ENCODE measurements at places on chromosomes 6 and 20.

DNA sequence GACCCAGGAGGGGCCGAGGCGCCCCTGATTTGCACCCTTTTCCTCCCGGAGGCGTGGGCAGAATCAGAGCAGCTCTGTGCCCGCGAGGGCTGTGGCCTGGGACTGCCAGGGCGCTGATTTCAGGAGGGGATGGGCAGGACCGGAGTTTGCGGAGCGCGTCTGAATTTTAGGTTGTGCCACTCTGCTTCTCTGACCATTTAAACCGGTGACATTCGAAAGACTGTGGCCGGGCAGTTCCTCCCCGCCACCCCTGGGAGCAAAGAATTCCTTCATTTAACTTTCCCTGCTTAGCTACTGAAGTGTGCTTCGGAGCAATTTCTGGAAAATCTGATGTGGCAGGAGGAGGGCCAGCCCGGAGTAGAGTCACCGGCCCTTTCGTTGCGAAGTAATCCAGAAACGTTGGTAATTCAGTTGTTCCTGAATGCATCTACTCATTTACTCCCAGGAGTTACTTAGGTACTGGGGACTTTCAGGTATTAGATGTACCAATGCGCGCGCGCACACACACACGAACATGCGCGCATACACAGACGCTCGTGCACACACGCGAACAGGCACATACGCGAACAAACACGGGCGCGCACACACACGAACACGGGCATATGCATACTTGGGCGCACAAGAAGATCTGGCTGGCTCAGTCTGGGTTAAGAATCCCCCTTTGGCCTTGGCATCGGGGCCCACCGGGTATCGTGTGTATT, 568 bp downstream of the CCDC170 start:
- no peak for DNase-seq

DNA sequence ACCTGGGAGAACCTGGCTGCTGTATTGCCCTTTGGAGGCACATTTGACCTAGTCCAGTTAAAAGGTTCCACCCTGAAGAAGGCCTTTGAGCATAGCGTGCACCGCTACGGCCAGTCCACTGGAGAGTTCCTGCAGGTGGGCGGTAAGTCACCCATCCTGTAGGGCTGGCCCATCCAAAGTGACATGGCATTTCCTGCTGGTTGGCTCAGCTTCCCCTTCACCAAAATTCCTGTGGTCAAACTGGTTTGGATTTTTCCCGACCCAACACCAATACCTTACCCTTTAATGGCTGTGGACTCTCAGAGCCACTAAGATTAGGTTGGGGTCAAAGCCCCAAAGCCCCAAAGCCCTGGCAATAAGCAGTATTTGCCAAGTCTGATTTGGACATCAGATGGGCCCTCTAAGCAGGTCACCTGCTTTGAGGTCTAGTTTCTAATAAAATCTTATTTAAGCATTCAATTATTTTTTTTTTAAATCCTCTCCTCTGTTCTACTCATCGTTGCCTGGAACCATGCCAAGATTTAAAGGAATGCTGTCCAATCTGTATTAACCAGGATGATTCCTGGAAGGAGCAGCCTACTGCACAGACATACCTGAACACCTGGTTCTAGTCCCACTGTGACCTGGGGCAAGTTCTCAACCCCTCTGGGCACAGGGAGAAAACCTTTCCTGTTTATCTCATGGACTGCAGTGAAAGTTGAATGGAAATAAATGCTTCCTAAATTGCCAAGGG, 40.8 kb downstream of the NT5E start:
- DNase-seq = no peak

- DNase-seq = no peak
Observed at GRCh38 chr6:53038141-53038540, 27.1 kb upstream of the FBXO9 start.

- no peak for DNase-seq
Observed at GRCh38 chr6:169370666-169371343, 117.2 kb upstream of the THBS2 start.

DNA sequence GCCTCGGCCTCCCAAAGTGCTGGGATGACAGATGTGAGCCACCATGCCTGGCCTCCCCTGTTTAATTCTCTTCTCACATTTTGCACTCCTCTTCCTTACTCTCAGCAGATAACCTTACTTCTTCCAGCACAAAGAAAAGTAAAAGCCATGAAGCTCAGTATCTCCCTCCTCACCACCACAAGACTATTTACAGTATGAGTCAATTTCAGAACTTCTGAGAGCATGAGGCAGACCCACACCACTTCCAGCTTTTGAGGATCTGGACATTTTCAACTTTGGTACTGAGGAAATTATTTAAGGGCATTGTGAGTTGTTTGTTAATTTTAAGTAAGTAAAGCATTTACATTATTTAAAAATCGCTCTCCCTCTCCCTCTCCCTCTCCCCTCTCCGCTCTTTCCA, 8.0 kb upstream of the SNX3 start:
- DNase-seq = no peak

GRCh38 chr6:135230711-135231468, 49.8 kb downstream of the MYB start:
- no peak for DNase-seq

- peak; percentile 92 for DNase-seq
Observed at GRCh38 chr6:20534295-20535262, at the start of gene CDKAL1. Gene CDKAL1, plus strand, starts transcription at chr6:20534457. Its CDS starts 11,894 bp downstream, at chr6:20546351.

DNA sequence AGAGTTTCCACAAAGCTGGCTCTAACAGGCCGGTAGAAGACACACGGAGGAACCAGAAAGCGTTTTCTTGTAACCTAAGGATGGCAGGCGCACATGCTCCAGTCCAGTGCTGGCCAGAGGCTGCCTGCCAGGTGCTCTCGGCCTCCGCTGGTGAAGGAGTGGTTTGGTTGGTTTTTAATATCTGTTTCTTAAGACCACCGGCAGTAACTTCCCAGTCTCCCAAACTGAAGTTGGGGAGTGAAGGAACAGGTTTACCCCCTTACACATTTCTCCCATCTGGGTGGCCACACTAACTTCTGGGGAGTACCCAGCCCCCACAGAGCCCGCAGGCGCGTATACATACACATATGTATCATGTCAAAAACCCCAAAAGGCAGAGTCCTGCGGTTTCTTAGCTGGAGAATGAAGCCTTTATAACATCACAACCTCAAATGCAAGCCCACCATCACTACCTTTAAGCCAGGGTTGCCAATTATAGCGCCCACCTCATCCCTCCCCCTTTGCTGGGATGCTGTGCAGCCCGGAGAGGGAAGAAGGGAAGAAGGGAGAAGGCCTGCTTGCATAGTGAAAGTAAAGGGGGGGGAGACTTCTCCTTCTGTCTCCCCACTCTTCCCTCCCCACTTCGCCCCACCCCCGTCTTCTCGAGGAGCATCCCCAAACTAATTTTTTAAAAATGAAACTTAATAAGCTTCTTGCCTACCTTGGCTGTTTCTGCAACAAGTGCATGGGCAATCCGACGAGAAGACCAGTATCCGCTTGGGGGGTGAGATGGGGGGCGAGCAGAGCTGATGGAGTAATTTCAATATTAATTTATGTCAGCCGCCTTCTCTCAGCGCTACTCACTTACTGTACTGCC, 1.0 kb downstream of the TRERF1 start:
- DNase-seq = peak; percentile 28

DNA sequence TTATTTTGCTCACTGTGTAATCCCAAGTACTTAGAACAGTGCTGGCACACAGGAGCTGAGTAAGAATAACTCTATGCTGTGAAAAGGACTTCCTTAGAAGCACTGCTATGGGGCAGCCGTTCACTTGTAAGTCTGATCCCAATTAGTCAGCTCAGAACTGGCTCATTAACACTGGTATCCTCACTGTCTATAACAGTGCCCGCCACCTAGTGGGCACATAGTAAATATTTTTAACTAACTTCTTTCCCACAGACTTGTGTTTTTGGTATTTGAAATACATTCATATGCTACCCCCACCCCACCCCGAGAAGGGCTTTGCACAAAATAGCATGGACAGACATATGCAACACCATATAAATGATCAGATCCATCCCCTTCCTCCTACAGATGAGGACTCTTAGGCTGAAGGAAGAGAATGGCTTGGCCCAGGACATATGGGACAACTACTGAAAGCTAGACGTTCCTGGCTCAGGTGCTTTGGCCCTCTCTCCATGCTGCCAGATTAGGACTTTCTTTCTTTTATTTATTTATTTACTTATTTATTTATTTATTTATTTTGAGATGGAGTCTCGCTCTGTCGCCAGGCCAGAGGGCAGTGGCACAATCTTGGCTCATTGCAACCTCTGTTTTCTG, 47.1 kb downstream of the DST start:
- peak; percentile 53 for DNase-seq

GRCh38 chr20:33843854-33844253, 32.7 kb downstream of the CHMP4B start:
- peak; percentile 22 for DNase-seq

GRCh38 chr6:48423640-48424365, 312.8 kb upstream of the PTCHD4 start:
- DNase-seq = no peak

GRCh38 chr6:40336940-40337760, 250.0 kb downstream of the LRFN2 start:
- no peak for DNase-seq

- DNase-seq = no peak
Observed at GRCh38 chr6:19905584-19905983, 68.4 kb downstream of the ID4 start.

GRCh38 chr6:15430931-15431405, 185.1 kb downstream of the JARID2 start:
- DNase-seq = no peak

- DNase-seq = no peak
Observed at GRCh38 chr6:125597411-125598253, 151.8 kb upstream of the HEY2 start.

- no peak for DNase-seq
Observed at GRCh38 chr6:147126618-147127022, 77.6 kb upstream of the STXBP5 start.

DNA sequence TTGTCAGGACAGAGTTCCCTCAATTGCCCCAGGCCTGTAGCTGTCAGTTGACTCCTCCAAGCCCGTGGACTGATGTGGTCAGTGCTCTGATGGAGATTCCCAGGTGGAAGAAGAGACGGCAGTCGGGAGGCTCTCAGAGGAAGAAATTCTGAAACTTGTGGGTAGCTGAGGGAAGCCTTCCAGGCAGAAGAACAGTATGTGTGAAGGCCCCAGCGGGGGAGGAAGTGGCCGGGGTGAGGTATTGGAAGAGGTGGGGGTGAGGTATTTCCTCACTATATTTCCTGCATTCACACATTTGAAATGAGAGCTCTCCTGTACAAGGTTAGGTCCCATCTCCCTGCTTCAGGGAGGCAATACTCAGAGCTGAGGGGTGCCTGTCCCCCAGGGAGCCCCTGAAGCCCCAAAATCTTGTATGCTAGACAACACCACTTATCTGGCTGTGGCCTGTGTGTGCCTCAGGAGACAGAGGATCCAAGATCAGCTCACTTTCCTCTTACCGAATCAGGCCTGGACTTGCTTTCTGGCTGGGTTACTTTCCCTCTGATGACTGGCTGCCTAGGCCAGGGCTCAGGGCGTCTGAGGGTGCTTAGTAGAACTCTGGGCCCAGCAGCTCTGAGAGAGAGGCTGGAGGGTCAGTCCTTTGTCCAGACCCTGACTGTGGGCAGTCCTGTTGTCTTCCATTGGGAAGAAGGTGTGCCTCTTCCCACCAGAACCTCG, 49.3 kb upstream of the MYL9 start:
- no peak for DNase-seq

- no peak for DNase-seq
Observed at GRCh38 chr6:18115356-18115755, 7.1 kb downstream of the NHLRC1 start.

DNA sequence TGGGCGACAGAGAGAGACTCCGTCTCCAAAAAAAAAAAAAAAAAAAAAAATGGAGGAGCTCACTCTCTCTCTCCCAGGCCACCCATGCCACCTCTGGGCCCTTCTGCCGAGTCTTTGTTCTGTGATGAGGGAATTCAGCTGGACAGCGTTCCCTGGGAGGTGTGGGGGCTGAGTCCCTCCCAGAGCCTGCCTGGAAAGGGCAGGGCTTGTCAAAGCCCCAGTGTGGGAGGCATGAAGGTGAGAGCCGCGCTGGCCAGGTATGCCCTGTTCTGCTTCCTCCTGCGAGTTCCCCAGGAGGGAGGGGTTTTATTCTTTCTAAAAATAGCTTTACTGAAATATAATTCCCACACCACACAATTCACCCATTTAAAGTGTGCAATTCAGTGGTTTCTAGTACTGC, 69.6 kb downstream of the TMEM242 start:
- peak; percentile 43 for DNase-seq

- no peak for DNase-seq
Observed at GRCh38 chr6:72832271-72832670, 210.4 kb downstream of the KCNQ5 start.

DNA sequence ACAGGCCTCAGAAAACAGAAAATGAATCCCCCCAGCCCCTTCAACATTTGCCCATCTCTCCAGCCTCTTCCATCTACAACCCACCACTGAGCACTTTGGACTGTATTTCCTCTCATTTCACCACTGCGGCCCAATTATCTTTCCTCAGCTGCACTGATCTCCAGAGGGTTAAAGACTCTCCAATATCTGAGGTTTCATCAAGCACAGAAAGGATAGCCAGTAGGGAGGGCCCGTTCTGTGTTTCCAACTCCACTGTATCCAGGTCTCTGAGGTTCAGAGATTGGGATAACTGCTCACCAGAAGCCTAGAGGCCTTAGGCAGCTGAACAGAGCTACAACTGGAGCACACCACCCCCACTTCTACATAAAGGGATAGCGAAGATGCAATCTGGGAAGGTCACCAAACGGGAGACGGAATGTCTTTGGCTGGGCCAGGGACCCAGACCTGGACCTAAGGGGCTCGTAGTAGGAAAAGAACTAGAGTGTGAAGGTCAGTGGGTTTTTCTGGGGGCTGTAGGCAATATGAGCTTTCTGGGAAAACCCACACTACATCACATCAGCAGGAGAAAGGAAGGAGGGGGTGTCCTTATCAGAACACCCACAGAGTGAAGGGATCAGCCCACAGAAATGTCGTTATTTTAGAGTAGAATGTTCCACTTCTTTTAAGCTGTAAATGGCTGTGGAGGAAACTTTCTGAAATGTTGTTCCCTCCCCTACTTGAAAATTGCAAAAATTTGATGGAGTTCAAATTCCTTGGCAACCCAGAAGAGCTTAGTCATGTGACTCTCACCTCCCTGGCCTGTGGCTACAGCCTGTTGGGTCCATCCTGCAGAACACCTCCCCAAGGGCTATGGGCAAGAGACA, 7.3 kb downstream of the KCNK5 start:
- DNase-seq = no peak

DNA sequence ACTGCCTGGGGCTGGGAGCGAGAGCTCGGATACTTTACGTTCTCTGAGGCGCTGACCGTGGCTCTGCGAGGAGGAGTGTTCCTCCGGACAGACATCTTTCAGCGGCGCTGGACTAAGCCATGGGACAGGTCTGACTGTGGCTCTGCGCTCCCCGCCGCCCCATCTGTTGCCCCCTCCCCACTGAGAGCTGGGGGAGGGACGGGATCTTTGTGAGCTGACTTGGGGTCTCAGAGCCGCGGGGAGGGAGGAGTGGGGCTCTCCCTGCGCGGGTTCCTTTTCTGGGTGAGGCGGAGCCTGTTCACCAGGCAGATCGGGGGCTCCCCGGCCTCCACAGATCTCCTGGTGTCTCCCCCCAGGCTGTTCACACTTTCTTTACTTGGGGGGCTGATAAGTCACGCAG, 11.3 kb upstream of the GATA5 start:
- DNase-seq = no peak

GRCh38 chr20:58791286-58791685, 59.4 kb downstream of the GNAS-AS1 start:
- DNase-seq = no peak

All from body of pancreas (tissue), 4 donors.